ENCODE measurements at places on chromosomes 3 and 15.
A peak's percentile ranks its signal among the peaks of the same experiment; 100 is the strongest.

DNA sequence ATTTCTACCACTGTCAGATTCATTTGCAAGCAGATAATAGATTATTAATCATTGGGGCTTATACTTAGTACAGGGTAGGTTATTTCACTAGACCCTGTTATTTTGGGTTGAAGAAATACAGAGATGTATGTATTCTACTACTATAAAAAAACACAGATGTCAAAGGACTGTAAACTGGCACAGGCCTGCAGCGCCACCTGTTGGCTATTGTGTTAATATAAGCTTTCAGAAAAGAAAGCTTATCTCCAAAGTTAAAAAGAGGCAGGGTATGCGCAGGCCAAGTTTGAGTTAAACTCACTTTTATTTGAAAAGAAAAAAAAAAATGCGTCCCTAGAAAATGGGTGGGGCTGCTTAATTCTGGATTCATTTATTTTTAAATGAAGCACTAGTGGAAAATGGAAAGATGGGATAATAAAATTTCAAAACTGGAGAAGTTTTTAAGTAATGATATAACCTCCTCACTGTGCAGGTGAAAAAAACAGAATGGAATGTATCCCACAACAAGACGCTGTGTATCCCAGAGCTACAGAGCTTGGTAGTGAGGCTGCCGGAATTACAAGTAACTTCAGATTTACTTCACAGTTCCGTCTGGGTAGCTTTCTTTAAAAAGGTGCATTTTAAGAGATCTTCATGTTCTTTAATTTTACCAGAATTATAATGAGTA is 407.2 kb upstream of the TGFBR2 start:
- DNase-seq: peak; percentile 49

- DNase-seq: no peak
Measured at GRCh38 chr3:172839679-172840078, 89.2 kb downstream of the ECT2 start.

DNA sequence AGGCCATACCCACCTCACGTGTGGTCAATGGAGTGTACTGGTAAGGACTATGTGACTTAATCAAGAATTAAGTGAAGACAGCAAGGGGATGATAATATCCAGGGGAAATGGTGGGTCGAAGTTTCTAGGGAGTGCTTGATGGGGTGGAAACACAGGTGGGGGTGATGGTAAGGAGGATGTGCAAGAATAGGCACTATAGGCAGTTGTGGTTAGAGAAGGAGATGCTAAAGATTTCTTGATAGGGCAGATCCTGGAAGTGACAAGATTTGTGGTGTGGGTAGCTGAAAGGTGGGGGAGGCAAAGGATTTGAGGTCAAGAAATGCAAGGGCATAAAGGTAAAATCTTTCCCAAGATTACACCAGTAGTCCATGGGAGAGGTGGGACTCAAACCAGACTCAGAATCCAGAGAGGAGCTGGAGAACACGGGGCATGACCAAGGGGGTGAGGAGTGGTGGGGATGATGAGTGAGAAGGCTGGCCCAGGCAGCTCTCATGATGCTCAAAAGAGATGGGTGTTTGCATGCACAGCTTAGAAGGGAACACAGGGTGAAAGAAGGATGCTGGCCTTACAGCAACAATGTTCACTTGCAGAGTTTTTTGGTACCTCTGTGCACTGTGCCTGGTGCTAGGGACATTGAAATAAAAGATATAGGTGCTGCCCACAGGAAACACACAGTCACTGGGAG is 78.4 kb downstream of the CCR1 start:
- DNase-seq: no peak

- DNase-seq: peak; percentile 88
Measured at GRCh38 chr3:48039487-48040190, 23.4 kb upstream of the MAP4 start.

- DNase-seq: no peak
Measured at GRCh38 chr3:23882487-23882918, 34.3 kb downstream of the NKIRAS1 start.

- DNase-seq: no peak
Measured at GRCh38 chr15:55712363-55712762, 30.6 kb downstream of the PRTG start.

DNA sequence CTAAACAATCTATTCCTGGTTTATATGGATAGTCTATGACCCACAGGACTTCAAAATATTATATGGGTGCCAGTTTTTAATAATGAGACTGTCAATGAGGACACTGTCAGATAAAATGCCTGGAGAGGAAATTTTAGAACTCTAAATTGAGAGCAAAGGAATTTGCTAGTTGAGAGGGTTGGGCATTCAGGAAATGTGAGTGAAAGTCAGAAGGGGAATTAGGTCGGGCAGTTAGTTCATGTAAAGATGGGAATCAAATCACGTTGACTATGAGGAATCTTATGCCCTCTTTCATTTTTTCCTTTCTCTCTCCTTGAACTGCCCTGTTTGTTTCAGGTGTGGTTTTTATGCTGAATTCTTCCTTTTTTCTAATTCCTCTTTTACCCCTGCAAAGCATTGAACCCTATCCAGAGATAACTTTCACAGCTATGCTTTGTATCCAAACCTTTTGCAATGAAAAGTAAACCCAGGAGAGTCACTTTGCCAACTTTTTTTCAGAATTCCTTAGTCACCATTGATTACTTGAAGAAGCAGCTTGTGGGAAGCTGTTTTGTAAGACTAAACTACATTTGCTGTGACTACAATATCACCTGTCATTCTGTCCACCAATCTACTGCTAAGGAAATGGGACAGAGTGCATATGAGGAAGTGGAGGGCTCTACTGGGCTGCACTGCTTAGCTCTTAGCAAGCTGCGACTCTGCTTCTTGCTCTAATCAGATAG is 27.8 kb downstream of the CHP1 start:
- peak; percentile 50 for DNase-seq

DNA sequence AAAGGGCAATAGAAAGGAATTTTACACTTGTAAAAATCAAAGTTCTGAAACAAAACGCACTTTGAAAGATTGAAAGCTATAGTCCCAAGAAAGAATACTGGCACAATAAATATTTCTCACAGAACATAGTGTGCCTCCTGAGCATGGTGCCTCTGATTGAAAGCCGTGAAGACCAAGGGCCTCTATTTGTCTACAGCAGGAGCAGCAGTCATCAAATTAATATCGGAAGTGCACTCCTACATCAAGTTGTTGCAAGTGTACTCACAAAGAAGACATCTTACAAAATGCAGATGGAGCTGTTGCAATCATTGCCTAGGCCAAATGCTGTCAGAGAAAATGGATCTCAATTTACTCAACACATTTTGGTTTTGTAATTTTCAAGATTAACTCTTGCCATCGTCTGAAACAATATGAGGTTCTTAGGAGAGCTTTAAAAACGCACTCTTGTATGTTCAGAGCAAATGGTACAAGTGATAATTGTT is 9.2 kb upstream of the WDR49 start:
- DNase-seq: no peak

GRCh38 chr15:79184465-79184892 is 93.9 kb upstream of the RASGRF1 start:
- peak; percentile 55 for DNase-seq

DNA sequence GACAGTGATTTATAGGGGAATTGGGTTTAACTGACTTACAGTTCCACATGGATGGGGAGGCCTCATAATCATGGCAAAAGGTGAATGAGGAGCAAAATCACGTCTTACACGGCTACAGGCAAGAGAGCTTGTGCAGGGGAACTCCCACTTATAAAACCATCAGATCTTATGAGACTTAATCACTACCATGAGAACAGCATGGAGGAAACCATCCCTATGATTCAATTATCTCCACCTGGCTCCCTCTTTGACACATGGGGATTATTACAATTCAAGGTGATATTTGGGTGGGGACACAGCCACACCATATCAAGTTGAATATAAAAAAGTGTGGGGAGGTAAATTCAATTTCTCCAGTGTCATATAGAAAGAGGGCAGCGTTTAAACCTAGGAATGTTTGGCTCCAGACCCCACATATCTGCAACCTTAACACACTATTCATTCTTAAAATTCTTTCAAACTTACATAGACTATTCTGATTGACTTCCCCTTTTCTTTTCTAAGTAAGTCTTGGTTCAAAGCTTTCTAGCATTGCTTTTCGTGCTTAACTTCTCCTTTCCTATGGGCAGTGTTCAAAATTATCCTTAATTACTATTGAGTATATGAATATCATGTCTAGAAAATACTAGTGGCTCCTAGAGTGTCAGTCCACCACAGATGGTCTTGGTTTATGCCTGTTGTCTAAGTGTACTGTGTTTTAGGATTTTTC is 446.7 kb upstream of the GBE1 start:
- DNase-seq: no peak

DNA sequence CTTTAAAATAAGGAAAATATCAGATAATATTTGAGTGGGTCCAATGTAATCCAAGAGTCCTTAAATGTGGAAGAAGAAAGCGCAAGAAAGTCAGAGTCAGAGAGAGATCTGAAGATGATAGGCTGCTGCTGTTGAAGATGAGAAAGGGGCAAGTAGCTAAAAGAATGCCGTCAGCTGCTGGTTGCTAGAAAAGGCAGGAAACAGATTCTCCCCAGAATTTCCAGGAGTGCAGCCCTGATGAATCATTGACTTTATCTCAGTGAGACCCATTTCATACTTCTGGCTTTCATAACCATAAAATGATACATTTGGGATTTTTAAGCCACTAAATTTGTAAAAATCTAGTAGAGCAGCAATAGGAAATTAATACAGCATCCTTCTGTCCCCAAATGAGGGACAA is 7.5 kb upstream of the CHMP2B start:
- DNase-seq: no peak

- DNase-seq: no peak
Measured at GRCh38 chr3:152902141-152902669, 67.3 kb downstream of the P2RY1 start.

DNA sequence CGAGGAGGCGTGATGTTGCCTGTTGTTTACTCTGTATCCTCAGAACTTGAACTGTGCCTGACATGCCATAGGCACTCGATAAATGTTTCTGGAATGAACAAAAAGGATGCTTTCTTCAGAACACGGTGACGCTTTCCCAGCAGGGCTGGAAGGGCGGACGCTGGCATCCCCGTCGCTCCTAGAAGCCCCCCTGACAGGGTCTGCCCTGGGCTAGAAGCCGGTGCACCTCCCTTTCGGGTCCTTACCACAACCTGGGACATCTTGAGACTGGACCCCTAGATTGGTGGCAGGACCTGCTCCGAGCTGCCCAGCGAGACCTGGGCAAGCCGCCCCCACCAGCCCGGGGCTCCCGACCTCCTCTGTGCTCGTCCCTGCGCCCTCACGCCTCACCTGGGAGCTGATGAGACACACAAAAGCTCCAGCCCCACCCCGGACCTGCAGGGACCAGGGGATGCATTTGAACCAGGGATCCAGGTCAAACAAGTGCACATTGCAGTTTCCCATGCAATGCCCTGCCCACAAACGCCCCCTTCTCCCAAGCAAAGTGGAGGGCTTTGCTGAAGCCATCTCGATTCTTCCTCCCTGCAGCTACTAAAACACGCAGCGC is 131.2 kb upstream of the MEF2A start:
- DNase-seq: no peak

DNA sequence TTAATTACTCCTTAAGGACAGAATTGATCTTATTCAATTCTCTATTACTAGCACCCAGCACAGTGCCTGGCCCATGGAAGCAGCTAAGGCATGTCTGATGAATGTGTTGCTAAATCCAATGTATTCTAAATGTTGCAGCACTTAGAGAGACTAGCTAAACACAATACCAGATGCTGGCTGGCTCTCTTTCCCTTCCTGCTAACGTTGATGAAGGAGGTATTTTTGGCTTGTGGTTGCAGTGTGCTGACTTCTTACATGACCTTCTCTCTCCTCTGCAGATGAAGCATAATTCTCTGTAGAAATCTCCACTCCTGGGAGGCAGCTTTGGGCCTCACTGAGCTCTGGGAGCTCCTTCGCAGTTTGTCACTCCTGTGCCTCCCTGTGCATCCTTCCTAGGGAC is 183.6 kb downstream of the PEX5L start:
- DNase-seq: peak; percentile 59

- DNase-seq: no peak
Measured at GRCh38 chr3:13710251-13710650, 161.3 kb downstream of the FBLN2 start.

DNA sequence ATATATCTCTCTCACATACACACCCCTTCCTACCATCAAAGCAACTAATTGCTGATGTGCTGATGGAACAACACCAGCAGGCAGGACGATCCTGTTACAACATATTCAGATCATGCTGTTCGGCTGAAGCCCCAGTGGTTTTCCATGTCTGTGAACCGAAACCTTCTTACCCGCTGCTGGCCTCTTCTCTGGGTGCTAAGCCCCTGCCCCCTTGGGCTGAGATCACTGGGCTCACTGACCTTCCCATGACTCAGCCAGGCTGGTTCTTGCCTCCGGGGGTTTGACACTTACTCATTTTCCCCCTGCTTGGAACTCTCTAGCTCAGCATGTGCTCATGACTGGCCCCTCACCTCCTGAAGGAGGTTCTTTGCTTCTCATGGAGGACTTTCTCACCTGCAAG is 122.0 kb upstream of the RGMA start:
- no peak for DNase-seq

DNA sequence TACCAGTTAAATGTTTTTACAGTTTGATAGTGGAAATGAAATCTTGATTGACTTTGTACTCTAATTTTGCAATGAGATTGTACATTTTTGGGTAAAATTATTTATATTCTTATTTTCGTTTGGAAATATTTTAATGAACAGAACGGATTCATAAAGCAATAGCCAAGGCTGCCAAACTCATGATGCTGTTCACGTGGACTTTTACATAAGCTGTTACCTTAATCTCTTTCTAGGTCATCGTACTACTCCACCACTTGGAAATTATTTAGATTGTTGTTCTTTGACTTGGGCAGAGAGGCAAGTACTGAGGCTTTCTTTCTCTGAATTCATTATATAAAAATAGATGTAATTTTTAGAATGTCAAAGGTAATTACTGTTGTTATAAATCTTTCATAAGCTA is 16.2 kb downstream of the SYNPR start:
- no peak for DNase-seq

- peak; percentile 4 for DNase-seq
Measured at GRCh38 chr3:124620600-124621063, 109.6 kb upstream of the UMPS start.

GRCh38 chr3:187318819-187319616 is 27.5 kb upstream of the MASP1 start:
- DNase-seq: peak; percentile 92

- DNase-seq: peak; percentile 28
Measured at GRCh38 chr3:183291497-183292031, 38.5 kb downstream of the B3GNT5 start.

- peak; percentile 72 for DNase-seq
Measured at GRCh38 chr15:25717457-25718168, 145.5 kb downstream of the ATP10A start.

DNA sequence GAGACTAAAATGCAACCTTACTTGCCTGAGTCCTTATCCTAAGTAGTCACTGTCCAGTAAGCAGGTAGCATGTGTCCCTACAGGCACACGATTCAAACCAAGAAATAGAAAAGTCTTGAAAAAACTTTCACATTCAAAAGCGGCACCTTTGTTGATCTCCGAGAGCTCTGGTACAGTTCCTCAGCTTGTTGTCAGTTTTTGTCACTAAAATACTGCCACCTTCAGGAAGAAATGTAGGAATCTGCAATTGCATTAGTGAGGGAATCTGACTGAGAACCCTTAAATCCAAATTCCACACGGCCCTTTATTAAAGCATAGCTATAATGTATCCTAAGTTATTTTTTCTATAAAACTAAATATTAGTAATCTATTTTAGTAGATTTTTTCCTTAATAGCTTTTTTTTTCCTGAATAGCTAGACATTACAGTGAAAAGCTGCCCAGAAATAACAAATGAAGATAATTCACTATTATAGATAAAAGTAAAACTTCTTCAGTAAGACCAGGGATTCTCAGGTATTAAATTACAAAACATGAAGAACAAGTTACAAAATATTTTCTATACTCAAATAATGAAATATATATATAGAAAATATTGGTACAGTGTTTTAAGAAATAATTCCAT is 44.0 kb downstream of the CCDC54 start:
- DNase-seq: peak; percentile 76

GRCh38 chr15:90818251-90819210 is 49.9 kb upstream of the FURIN start:
- DNase-seq: no peak
